ENCODE measurements at places on chromosomes 6 and 20. TPM values are rescaled to one million over a fixed set of nuclear protein-coding genes. Genes with fewer than 3 reads are reported as not detected.

Gene HRH3
- not detected for total RNA-seq

Gene OPRM1
- total RNA-seq, result not detected

Gene BEND6
- not detected for total RNA-seq

Gene EFCAB8
- 1.1 TPM for total RNA-seq

Gene FAM217A
- total RNA-seq, result not detected

GRCh38 chr6:161918628-161919205 lies 644.9 kb upstream of the AGPAT4 start:
- no peak for DNase-seq

GRCh38 chr20:8194721-8195120 lies 62.7 kb downstream of the PLCB1 start:
- DNase-seq, result no peak

DNA sequence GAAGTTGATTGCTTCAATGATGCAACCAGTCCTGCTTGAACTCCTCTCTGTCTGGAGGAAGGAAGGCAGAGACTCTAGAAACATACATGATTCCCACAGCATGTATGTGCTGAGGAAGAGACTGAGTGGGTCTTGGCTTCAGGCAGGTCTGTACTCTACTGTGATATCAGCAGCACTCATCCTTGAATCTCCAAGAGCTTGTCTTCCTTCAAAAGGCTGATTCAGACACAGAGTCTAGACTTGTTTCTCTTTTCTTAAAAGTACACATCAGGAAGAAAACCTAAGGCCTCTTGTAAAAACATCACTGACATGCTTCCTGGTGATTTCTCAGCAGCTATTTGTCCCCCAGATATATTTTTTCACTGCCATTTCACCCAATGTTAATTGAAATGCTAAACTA lies 155.7 kb upstream of the HEY2 start:
- DNase-seq, result no peak

- DNase-seq, result no peak
Observed at GRCh38 chr20:21026951-21027350, 79.2 kb downstream of the LINC00237 start.

DNA sequence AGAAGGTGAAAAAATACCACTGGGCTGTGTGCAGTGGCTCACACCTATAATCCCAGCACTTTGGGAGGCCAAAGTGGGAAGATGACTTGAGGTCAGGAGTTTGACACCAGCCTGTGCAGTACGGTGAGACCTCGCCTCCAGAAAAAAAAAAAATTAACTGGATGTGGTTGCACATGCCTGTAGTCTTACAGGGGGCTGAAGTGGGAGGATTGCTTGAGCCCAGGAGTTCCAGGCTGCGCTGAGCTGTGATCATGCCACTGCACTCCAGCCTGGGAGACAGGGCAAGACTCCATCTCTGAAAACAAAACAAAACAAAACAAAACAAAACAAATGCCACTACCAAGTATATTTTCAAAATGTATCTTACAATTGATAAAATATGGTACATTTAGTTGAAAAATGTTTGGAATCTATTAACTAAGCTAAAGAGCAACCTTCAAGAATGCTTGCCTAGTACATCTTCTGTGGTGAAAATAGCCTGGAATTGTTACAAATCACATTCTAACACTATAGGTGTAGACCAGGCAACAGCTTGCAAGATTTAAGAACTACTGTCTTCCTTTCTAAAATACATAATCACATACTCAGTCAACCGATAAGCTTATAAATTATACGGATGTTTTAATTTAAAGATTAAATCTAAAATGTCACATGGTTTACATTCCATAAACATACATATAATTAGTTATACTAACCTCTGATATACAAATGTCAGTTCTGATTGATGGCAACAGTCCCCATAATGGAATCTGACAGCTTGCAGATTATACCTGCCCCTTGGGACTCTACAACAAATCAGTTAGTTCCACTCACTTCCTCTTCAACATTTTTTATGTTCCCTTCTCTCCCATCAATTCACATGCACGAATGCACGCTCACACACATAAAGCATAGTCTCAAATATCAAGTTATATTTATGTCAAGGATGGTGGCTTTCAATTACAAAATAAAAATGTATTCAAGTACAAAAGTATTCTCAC lies 150.8 kb downstream of the ASCC3 start:
- no peak for DNase-seq

DNA sequence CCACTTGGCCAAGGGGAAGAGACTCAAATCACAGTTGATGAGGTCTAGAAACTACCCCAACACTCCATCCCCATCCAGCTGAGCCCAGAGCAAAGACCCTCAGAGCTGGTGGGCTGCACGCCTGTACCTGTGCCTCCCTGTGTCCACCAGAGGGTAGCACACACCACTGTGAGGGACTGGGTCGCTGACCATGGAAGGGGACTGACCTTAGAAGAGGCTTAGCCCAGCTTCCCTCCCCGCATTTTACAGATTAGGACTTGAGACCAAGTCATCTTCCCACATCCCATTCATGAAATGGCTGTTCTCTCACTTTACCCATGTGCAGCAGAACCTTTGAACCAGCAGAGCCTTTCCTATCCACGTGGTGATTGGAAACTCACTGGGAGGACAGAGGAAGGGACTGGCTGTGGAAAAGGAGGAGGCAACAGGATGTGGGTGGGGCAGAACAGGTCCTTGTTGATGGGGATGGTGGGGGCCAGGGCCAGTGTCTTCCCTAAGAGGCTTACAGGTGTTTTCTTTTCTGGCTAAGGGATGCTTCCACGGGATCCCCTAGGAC lies 44.3 kb downstream of the CPXM1 start:
- DNase-seq, result no peak

- no peak for DNase-seq
Observed at GRCh38 chr6:77487808-77488425, 24.6 kb upstream of the HTR1B start.

DNA sequence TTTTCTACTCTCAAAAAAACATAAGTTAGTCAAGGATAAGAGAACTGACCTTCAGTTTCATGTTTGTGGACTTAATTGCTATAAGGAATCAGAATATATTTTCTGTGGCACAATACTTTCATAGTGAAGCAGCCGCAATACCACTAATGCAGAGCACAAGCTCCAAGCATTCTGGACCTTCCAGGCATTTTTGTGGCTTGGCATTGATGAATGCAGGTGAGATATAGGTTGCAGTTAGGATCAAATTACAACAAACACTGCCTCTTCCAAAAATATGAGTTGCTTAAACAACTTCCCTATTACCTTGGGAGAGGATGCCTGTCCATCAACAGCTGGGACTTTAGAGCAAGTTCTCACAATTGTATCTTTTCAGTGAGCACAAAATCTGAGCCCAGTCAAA lies 162.8 kb upstream of the RSPO3 start:
- DNase-seq, result no peak

GRCh38 chr6:23412770-23413169 lies 713.2 kb upstream of the NRSN1 start:
- DNase-seq, result no peak

GRCh38 chr6:1611322-1611571 lies 1.5 kb downstream of the FOXC1 start:
- DNase-seq, result no peak

DNA sequence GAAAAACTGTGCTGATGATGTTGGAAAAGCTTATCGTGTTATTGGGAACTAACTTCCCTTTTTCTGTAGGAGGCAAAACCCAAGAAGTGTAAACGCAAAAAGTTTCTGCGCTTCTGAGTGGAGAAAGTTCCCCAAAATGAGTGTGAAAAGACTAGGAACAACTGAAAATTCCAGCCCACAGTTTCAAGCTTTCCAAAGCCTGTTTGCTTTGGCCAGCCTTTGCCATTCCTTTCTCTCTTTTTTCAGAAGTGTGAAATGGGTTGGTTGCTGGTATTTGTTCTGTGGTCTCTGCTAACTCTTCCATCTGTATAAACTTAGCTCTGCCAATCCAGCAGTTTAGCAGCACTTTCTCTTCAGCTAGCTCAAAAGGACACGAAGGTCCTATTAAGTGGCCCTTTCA lies 491.3 kb downstream of the MAFB start:
- DNase-seq, result no peak

DNA sequence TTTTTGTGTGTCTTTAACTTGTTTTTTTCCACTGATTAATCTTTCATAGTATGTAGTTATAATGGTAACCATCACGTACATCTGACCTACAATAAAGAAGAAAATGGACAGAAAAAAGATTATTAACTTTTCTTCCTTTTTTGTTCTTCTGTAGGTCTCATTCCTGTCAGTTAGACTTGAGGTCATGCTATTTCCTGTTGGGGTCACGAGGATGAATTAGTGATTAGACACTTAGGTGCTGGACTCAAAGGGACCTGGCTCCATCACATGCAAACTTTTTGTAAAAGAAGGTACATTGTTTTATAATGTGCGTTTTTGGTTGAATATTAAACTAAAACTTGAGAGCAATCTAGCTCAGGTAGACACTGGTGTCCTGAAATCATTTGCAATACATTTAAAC lies 14.8 kb downstream of the MARCKS start:
- DNase-seq, result no peak

DNA sequence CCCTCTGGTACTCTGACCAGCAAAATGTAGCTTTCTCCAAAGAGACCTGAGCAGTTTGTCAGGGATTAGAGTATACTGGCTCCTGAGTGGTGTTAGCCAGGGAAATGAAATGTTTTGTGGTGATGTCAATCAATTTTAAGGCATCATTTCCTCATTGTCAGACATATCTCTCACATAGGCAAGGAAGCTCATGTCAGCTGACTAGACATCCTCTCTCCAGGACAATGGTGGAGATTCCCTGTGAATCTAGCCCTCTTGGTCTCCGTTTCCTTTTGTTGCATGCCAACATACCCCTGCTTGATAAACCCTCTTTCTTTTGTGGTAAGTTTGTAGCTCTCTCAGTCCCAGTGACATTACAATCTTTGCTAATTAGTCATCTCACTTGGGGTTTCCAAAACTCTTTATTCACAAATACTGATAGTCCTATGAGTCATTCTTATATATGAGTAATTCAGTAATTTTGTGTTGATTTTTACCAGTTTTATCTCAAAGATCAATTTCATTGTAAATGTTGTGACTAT lies 135.6 kb upstream of the PTPRK start:
- DNase-seq, result peak; percentile 42

DNA sequence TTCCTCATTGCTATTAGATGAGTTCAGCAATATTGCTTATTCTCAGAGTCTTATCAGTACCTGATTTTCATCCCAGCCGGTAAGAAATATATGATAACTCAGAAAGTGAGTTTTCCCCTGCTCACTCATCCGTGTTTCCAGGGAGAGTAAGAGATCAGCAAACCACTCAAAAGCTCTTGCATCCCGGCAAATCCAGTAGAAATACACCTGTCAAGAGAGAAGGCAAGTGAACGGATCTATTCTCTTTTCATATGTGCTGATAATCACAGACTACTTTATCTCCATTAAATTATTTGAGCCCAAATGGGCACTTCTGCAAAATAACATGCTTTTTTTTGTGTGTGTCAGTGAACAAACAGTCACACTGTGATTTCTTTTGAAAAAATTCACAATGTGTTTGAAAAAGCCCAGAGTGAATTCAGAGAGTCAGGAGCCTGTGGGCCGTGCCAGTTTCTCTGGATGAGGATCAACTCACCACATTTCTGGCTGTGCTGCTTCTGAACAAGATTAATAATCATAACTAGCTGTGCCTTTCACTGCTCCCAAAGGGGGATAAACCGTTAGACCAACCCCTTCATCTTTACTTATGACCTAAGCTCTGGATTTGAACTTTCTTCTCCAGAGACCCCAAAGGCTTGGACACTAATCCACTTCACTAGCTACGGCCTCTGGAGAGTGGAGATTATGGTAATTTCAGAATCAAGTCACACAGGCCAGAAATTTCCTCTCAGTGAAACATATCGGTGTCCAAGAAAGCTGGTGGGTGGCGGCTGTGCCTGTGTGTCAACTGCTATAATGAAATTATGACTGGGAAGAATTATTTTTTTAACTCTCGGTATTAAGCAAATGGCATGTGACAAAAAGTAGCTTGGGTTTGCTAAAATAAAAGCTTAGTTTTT lies 44.2 kb downstream of the NOX3 start:
- DNase-seq, result no peak

DNA sequence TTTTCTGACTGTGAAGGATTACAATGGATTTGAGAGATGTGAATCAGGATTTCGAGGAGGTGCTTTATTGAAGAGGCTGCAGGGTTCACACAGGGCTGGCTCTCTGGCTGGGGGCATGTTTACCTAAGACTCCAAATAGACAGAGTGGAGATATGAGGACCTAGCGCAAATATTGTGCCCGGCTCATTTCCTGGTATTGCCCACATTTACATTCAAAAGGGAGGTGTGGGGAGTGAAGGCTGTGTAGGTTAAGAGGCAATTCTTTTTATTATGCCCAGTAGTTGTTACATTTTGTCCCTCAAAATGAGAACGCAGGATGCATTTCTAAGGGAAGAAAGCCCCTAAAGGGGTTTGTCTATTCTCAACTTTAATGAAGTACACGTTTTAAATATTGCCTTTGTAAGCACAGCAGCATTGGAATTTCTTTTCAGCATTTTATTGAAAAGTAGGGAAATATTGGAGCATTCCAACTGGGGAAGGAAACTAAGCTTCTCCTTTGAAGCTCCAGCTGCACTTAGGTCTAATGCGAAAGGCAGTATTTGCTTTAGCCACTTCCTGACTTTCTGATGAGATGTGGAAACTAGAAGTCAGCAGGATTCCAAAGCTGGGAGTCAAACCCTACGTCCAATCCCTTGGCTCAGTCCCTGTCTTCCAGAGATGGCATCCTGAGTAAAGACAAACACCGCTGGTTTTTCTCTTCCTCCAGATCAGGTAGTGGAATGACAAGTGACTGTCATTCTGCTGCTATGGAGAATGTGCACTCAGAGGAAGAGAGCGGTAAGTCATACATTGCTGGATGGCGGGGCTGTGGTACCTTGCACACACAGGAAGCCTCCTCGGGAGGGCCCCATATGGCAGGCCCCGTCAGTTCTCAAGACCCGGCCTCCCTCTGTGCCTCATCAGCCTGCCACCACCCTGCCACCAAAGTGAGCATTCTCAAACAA lies 70.7 kb downstream of the MYB start:
- DNase-seq, result no peak

GRCh38 chr6:116008470-116009243 lies 52.0 kb downstream of the FRK start:
- no peak for DNase-seq

DNA sequence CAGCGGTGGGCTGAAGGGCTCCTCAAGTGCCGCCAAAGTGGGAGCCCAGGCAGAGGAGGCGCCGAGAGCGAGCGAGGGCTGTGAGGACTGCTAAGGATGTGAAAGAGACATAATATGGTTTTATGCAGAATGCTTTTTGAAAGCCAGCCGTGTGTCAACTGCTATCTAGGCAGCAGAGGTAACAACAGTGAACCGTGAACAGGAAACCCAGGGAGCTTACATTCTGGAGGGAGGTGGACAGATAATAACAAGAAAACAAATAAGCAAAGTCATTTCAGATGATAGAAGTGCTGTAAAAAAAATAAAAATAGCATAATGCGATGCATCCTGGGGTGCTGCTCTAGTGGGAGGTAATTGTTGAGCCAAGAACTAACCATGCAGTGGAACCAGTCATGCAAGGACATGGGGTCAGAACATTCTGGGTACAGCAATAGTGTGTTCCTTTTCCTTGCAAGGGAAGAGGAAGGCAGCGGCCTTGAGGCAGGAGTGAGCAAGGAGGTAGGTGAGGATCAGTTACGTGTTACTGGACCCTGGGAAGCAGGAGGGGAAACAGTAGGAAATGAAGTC lies 134.4 kb upstream of the TMEM170B start:
- DNase-seq, result no peak

GRCh38 chr6:38239719-38240451 lies 399.8 kb downstream of the BTBD9 start:
- DNase-seq, result no peak

Data from activated CD8-positive, alpha-beta memory T cell treated with anti-CD3 and anti-CD28 coated beads, Interleukin-2, amount 10 ng/mL, durations not matched to agents 7 days and 5 days (primary cell).